Stimulated activated memory B cell treated with anti-CD40 and anti-IgM and Interleukin-4, amounts not matched to agents 10 μg/mL and 1 μg/mL and 100 μg/mL, for 72 hours (primary cell): ENCODE measurements at places on chromosomes 7 and 10.

GRCh38 chr7:1940863-1941262 is 270.8 kb downstream of the ELFN1 start:
- ATAC-seq: peak; percentile 11

DNA sequence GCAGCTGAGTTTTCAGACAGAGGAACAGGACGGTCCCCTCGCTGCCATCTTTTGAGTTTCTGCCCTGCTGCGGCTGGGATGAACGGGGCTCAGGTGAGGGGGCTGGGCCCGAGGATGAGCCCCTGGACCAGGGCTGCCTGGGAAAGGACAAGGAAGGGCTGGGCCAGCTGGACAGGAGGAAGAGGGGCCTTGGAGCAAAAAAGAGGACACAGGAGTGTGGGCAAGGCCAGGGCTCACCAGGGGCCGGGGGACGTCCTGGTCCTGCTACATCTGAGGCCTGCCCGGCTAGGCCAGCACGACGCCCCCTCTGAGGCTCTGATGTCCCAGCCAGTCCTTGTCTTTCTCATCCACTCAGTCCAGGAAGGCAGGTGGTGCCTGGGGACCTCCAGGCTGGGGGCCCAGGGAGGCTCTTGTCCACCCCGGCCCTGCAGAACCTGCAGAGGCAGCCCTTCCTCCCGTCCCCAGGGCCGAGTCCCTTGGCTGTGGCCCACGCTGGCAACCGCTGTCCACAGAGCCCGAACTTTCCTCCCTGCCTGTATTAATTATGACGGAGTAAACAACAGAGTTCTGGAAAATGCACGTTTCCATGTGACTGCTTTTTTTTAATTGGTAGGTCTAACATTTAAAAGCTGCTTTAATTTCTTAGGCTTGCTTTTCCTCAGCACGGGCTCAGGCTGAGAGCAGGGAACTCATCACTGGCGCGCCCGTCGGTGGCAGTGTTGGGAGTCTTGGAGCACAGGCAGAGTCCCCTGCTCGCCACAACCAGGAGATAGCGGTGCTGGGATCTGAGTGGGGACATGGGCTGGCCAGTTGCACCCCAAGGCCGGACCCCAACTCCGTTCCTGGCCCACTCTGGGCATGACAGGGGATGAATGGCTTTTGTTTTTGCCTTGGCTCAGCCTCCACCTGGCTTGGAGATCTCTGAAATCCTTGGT is 187.7 kb downstream of the ELFN1 start:
- no peak for ATAC-seq

- no peak for ATAC-seq
Observed at GRCh38 chr10:19024611-19025010, 24.0 kb upstream of the MALRD1 start.

- ATAC-seq: no peak
Observed at GRCh38 chr7:51121036-51121790, 195.4 kb downstream of the COBL start.

DNA sequence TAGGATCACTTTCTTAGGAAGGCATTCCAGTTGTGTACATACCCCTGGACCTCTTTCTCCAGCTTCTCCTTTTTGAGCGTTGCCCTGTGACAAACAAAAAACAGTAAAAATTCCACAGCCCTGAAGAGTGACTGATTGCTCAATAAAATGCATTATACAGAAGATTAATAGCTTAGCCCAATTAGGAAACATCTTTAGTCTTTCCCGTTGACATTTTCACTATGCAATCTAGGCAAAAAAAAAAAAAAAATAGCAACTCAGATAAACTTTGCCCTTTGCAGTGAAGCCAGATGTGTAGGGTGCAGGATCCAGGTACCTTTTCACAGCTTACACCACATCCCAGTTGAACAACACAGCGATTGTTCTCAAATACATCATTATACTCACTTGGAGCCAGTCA is 17.9 kb downstream of the COL28A1 start:
- no peak for ATAC-seq

- ATAC-seq: no peak
Observed at GRCh38 chr7:27873981-27874957, 134.3 kb downstream of the TAX1BP1 start.

DNA sequence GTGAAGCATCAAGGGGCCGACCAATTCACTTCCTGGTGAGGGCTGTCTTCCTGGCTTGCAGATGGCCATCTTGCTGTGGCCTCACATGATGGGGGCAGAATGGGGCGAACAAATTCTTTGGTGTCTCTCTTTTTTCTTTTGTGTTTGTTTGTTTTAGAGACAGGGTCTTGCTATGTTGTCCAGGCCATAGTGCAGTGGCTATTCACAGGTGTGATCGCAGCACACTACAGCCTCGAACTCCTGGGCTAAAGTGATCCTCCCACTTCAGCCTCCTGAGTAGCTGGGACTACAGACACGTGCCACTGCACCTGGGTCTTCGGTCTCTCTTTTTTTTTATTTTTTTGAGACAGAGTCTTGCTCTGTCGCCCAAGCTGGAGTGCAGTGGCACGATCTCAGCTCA is 20.1 kb downstream of the NOLC1 start:
- no peak for ATAC-seq

DNA sequence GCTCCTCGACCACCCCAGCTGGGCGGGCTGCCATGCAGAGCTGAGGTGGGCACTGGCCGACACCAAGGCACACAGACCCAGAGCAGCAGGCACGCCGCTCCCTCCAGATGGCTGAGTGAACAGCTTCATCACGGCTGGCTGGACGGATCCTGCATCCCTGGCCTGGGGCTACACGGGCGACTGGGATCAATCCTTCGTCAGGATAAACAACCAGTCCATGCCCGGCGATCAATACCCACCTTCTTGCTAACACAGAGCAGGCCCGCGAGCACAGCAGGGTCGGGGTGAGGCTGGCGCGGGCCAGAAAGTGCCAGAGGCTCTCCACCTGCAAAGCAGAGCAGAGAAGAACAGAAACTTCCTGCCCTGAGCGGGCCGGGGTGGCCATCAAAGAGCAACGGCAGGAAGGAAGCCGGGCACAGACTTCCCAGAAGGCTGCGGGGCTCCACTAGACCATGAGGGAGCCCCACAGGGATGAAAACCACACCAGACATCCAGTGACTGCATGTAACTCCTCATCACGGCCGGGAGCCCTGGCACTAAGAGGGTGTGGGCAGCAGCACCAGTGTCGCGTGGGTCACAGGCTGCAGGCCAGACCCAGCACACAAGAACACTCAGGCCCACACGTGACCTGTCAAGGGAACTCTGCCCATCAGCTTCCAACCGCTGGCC is 166.4 kb downstream of the MAD1L1 start:
- peak; percentile 80 for ATAC-seq

- no peak for ATAC-seq
Observed at GRCh38 chr7:15543256-15543655, 18.6 kb downstream of the AGMO start.
